Natural killer cell treated with Interleukin-12 subunit alpha and Interleukin-12 subunit beta and Interleukin-15 and Interleukin-18, amount 100 ng/mL, for 72 hours (primary cell): ENCODE measurements at places on chromosomes 3 and 15.

DNA sequence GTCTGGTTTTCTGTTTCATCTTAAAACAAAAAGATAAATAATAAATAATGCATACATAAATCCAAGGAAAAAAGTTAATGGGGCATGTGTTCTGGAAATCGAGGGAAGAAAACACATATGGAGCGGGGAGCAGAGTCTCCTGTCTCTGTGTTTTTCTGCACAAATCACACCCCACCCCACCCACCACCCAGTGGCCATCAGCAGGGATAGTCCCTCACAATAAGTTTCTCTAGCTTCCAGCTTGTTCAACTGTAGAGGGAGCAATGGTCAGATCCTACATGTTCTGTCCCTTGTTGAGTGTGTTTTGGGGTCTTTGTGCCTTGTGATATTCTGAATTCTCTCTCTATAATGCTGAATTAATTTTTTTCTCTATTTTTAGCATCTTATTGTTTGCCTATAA lies 26.8 kb upstream of the CHRNA7 start:
- no peak for DNase-seq

DNA sequence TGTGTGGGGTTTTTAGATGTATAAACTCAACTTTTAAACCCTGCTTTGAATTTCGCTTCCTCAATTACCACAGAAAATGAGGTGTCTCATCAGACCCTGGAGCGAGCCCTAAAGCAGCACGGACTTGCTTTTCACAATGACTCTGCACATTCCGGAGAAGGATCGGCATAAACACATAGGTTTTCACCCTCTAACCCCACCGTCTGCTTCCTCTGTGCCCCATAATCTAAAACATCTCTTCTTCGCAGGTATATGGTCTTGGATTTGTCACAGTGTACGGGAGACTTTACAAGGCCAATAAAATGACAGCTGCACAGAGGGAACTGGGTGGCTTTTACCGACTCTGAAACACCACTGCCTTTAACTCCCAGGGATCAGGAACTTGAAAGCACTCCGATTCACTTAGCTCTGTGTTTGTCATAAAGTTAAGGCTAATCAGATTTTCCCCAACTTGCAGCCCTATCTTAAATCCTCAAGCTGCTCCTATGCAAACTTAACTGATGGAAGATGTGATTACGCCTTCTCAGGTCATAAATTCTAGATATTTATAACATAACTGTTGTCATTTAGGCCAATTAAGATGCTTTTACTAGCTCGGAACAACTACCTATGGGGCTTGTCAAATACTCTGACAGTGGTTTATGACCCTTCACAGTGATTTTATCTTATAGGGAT lies 133.4 kb upstream of the WNT5A start:
- no peak for DNase-seq

DNA sequence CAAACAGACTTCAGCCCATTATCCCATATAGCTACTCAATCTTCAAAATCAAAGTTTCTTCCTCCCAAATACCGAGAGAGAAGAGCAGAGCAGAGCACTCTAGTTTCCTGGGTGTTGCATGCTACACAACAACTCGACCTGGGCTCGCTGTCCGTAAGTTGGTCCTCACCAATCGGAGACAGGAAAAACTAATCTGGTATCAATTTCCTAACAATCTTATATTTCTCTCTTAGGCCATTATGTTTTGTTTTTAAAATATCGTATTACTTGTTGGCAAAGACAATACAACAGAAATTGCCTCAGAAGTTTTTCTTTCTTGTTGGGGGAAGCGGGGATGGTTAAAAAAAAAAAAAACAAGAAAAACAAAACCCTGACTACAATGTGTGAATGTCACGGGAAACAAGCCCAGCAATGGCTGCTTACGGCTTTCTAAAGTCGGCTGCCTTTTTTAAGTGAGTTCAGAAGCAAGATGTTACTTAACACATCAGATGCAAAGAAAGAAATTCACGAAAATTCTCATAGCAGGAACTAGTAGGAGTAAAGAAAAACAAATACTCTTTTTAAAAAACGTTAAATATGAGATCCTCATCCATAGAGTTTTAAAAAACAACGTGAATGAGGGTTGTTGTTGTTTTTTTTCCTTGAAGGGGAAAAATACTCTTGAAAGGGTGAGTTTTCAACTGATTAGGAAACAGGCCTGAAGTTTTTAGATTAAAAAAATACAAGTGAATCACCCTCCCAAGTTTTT lies 1.9 kb downstream of the VGLL4 start:
- DNase-seq, result no peak

GRCh38 chr3:137807998-137808397 lies 43.9 kb downstream of the SOX14 start:
- DNase-seq, result no peak

DNA sequence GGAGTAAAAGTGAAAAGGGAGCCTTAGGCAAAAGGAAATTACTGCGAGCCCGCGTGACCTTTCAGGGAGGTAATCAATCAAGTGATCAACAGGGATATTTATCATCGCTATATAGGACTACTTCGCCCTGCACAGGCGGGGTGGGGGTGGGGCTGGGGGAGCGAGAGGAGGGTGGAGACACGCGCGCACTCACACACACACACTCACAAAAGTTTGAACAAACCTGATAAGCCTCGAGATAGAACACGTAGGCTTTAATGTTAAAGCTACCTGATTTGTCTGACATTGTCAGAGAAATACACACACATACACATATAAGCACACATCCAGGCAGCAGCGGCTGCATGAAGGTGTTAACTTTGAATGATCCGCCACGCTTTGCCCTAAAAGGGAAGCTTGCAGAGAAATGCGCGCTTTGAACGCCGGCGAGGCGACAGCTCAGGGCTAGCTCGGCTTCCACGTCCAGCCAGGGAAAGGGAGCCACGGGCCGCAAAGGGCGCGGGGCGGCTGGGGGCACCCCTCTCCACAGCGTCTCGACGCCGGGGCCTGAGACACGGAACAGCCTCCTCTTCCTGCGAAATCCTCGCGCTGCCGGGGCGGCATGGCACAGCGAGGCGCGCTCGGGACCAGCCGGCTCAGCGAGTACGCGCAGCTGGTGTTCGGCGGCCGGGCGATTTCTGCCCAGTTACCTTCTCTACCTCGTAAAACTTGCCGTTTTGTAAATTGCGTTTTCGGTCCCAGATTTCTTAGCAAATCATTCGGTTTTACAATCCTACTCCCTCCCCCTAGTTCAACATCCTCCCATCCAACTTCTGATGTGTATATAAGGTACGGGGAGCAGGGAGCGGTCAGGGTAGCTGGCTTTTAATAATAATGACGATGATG lies 4.8 kb upstream of the MECOM start:
- no peak for DNase-seq

DNA sequence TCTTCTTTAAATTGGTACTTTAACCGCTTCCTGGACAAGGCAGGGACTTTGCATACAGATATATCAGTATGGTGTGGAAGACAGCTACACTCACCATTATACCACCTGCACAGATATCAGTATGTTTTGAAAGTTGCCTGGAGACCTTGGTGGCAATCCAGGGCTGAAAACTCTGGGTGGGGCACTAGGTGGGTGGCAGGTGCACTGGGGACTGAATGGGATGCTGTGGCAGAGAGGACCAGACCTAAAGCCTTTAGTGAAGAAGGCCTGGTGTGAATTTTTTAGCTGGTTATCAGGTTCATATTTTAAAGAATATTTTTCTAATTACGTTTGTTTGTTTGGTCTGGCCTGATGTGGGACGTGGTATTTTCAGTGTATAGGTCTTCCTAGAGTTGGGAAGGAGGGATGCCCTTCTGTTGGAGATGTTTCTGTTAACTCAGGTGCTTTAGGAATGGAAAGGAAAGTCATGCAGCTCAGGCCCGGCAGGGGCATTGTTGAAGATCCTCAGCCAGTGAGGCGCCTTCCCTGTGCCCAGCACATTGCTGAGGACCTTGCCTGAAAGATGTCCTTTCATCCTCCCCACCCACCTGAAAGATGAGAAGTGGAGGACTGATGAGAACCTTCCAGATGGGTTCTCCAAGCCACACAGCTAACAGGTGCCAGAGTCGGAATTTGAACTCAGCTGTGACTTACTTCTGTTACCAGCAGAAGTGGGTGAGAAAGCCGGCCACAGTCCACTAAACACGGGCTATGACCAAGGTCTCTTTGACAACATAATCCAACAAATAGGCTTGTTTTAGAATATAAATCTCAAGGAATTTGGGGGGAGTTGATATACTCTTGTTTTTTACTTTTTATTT lies 77.3 kb downstream of the APBA2 start:
- DNase-seq, result no peak

DNA sequence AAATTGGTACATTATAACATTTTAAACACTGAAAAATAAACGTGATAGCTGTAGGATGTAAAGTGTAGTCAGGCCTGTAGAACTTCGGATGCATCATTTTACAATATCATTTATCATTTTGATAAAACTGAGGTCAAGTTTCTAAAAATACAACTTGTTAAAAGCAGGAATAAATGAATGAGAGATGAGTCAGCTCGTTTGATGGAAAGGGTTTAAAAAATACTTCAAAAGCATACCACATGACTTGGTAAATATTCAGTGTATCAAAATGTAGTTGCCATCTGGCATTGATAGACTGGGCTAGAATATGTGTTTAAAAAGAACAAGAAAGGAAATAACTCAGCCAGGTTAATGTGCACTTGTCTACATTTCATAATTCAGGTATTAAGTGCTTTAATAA lies 357.0 kb downstream of the TIGIT start:
- no peak for DNase-seq

GRCh38 chr3:56800832-56801661 lies 702 bp downstream of the ARHGEF3 start:
- DNase-seq, result peak; percentile 67
